Left ventricle myocardium superior (tissue), 1 donor: ENCODE measurements at places on chromosomes 2 and 18. TPM values are rescaled to one million over a fixed set of nuclear protein-coding genes. Genes with fewer than 3 reads are reported as not detected.

DNA sequence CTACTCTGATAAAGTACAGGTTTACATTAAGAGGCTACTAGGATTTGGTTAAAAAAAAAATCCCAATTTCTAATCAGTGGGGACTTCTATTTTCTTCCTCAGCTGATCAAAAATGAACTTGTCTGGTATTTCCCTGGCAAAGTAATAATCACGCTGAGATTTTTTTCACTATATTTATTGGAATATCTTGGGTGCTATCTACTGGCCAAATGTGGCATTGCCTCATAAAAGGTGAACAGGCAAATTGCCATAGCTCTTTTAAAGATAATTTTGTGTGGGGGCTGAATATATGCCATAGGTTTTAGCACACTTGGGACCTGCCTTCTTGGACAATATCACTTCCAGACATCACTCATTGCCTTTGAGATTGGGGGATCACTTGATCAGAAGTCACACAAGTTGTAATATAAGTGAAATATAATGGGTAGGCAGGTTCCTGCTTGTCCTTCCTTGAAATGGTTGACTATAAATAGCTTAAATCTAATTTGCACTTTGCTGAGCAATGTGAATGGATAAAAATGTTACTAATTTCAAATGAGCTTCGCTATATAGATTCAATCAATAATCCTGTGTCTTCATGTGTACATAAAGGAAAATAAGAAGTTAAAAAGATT, 7.0 kb upstream of the NXPH2 start:
- DNase-seq = no peak

Gene PLEK
- total RNA-seq = 4.1 TPM

Gene SIX2
- 0.40 TPM for total RNA-seq

Gene ELMOD3
- total RNA-seq = 10.4 TPM

DNA sequence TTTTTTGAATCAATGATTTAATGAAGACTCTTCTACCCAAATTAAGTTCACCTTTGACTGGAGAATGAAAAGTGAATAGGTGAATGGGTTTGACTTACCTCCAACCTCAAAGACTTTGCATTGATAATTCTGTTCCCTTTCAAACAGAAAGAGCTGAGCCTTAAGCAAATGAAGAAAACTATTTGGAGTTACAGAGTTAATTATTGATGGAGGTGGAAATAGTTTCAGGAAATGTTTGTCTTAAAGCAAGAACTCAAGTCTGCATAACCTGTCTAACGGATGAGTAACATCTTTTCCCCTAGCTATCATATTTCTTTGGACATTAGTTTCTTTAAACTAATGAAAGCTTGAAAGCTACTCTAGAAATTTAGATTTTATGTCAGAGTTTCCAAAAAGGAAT, 166.5 kb downstream of the CERS6 start:
- no peak for DNase-seq

Gene STON1
- 6.7 TPM for total RNA-seq

DNA sequence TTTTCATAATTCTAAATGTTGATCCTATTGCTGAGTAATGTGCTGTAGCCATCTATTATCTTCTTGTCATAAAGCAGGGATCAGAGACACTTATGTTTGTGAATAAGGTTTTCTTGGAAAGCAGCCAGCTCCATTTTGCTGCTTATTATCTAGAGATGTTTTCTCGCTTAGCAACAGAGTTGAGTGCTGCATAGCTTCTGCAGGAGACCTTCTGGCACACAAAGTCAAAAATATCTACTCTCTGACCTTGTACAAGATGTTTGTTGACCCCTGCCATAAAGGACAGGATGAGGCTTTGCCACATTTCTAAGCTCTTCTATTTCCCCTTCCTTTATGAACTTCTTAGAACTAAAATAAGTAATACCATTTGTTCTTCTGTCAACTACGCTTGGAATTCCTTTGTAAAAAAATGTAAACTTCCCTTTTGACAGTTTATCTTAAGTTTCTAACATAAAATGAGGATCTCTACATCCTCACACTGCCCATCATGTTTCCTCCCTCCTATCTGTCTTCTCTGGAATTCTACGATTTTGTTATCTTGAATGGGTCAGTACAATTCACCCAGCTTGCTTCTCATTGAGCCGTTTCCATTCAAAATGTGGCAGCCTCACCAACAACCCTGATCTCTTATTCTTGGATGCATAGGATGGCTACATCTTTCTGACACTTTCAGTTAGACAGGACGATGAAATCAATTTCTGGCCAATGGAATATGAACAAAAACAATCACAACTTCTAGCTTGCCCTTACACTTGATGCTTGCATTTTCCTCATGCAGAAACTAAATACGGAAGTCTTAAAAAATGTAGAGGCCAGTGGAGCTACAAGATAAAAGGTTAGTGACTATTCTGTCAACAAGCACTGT, 1377.0 kb downstream of the SUCLG1 start:
- no peak for DNase-seq

- peak; percentile 69 for DNase-seq
These were observed 131.0 kb downstream of the SNTG2 start for GRCh38 chr2:1081451-1082225.

GRCh38 chr2:48845684-48846083, 90.2 kb upstream of the LHCGR start:
- DNase-seq = no peak
